ENCODE measurements at places on chromosomes 2 and 18.

GRCh38 chr2:220015576-220015975, 388.1 kb downstream of the SLC4A3 start:
- no peak for ATAC-seq

DNA sequence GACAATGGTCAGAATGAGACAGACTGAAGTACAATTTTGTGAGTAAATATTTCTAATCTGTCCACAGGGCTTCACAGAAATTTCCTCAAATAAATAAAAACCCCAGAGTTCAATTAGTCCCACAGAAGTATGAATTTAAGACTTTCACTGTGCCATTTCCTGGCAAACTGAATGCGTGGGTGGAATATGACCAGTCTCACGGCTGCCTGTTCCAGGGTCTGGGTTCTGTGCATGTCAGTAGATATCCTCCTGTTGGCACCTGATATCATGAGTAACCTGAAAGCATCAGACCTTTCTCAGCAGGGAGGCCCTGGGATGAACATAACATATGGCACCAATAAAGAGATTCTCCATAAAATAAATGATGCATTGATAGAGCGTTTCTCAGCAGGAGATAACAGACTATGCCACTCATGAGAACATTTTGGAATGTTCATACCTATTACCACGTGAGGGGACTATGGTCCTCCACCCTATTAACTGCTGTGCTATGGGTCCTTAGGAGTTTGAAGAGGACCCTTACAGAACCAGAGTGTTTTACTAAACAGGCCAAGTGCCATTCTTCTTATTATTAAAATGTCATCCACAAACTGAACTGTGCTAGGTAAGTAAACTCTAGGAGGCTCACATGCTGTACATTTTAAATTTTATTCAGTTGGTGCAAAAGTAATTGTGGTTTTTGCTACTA, 10.6 kb upstream of the MALL start:
- ATAC-seq, result no peak

GRCh38 chr2:185502351-185502750, 236.3 kb upstream of the FSIP2 start:
- no peak for ATAC-seq

- ATAC-seq, result peak; percentile 50
These were observed 5.2 kb downstream of the NCAPH start for GRCh38 chr2:96340493-96341414.

DNA sequence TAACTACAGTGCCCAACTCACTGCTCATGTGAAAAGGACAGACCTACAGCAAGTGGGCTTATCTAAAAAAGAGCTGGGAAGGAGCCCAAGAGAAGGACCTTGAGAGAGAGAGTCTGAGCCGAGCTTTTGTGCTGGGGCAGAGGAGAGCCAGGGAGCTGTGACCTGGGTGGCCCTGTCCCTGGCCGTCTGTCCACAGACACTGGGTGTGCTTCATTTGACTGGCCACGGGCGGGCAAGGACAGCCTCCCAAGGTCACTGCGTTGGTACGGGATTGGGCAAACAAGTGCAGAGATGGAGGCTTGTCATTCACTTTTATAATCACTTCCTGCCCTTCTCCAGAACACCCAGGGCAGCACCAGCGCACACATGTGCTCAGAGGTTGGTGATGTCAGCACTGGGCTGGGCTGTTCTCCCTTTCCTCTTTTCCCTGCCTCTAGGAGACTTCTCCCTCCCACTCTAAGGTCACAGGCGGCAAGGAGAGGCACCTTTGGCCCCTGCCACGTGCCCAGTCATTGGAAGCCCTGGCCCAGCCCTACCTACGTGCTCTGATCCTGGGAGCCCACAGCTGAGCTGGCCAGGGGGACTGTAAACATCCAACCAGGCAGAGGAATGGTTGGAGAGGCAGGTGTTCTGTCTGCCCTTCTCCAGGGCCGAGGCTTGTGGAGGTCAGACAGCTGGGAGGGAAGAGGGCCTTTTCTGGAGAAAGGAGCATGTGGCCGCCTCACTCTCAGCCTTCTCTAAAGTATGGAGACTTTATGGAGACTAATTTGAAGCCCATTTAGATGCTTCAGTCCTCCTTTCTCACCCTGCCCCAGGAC, 6.4 kb upstream of the PSD4 start:
- peak; percentile 76 for ATAC-seq

DNA sequence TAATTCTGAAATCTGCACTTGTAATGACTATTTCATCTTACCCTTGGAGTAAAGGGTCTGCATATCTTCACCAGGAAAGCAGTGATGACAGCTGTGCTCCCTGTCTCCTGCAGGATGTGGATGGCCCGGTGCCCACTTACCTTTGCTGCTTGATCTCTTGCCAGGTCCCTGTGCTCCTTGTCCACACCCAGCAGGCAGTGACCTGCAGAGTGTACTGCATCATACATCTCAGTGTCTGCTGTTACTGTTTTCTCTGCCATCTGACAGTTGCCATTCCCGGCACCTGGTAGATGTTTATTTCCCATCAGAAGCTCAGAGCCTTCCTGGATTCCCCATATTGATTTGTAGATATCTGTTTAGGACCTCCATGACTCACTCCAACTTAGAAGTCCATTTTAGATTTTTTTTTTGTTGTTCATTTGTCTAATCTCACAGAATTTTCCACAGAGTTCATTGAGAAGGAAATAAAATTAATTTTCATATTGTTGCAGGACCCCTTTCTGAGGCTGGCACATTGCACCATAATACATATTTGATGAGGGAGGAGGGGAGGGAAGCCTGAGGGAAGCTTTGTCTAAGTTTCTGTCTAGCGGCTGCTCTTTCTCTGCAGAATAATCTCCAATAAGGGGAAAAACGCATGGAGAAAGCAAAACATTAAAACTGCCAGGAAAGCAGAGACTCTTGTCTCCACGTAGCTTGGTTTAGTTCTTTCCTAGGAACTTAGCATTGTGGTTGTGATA, 697.5 kb upstream of the RAB6C start:
- no peak for ATAC-seq

DNA sequence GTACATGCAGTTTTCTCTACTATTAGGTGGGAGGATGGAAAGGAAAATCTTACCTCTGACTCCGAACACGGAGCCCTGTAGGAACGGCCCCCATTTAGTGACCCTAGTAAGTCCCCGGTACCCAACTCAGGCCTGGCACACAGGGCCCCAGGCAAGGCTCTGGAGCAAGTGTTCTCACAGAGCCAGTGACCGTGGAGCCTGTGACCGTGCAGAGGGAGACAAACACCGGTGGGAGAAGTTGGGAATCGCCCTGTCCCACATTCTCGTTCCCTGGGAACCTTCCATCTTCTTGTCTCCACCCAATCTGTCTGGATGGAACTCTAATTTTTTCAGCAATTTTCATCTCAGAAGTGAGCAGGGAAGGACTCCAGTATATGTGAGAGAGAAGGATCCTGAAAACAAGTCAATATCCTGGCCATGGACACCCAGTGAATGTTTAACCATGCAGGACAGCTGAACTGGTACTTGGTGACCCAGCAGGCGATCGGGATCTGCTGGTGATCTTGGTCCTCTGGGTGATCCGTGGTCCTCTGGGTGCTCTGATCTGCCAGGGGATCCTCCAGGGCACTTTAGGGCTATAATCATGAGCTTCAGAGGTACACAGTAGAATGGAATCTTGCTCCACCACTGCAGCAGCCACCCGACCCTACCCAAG, 348.6 kb upstream of the ID2 start:
- no peak for ATAC-seq

GRCh38 chr2:207112383-207112782, 53.4 kb downstream of the KLF7 start:
- ATAC-seq, result no peak

- ATAC-seq, result no peak
These were observed 10.3 kb upstream of the NT5C1B start for GRCh38 chr2:18599509-18600254.

- ATAC-seq, result no peak
These were observed 3.4 kb downstream of the HS6ST1 start for GRCh38 chr2:128315122-128315828.

GRCh38 chr2:144048631-144049060, 471.3 kb downstream of the ZEB2 start:
- ATAC-seq, result no peak

- no peak for ATAC-seq
These were observed 336.8 kb downstream of the RBM43 start for GRCh38 chr2:150924878-150925277.

- ATAC-seq, result no peak
These were observed 71.8 kb downstream of the APOB start for GRCh38 chr2:20972110-20972509.

DNA sequence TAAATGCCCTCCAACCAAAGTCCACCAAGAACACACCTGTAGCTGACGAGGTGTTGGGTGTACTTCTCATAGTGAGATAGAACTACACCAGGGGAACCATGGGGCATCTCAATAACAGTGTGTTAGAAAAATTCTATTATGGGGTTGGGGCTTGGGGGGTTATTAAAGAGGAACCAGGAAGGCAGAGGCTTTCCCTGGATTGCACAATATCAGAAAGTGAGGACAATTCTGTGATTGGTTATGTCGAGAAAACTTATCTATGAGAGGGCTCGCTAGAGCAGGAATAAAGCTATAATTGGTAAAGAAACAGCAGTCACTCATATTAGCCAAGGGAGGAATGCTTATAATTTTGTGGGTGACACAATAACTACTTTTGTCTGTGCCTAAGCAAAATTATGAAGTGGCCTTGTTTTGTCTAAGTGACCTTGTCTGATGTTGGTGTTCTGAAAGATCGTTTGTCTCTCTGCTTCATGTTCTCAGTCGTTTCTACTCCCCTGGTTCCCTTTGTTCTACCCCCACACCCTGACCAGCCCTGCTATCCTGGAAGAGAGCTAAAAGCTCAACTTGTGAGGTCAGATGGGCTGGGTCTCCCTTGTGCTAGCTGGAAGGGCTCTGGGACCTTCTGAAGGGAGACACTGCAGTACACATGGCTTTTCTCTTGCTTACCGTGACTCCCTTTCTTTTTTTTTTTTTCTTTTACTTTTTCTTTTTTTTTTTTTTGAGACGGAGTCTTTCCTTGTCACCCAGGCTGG, 21.6 kb upstream of the INO80C start:
- no peak for ATAC-seq

GRCh38 chr18:63962137-63962536, 7.7 kb upstream of the SERPINB8 start:
- ATAC-seq, result peak; percentile 84

- no peak for ATAC-seq
These were observed 19.4 kb downstream of the ACKR3 start for GRCh38 chr2:236588932-236589592.

DNA sequence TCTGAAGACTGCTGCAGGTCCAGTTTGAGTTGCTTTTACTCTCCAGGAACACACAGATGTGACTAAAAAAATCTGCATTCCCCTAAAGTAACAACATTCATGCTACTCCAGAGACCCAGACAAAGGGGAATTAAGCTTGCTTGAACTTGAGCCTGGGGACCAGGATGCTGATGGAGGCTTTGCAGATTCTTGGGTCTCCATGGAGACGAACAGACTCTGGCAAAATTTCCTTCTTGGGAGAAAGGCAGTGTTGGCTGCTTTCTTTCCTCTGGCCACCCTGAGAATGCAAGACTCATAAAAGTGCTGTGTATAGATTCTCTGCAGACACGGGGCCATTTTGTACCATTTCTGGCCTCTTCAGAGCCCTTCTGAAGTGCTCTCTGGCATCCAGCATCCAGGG, 112.0 kb downstream of the ACTR3 start:
- ATAC-seq, result no peak

DNA sequence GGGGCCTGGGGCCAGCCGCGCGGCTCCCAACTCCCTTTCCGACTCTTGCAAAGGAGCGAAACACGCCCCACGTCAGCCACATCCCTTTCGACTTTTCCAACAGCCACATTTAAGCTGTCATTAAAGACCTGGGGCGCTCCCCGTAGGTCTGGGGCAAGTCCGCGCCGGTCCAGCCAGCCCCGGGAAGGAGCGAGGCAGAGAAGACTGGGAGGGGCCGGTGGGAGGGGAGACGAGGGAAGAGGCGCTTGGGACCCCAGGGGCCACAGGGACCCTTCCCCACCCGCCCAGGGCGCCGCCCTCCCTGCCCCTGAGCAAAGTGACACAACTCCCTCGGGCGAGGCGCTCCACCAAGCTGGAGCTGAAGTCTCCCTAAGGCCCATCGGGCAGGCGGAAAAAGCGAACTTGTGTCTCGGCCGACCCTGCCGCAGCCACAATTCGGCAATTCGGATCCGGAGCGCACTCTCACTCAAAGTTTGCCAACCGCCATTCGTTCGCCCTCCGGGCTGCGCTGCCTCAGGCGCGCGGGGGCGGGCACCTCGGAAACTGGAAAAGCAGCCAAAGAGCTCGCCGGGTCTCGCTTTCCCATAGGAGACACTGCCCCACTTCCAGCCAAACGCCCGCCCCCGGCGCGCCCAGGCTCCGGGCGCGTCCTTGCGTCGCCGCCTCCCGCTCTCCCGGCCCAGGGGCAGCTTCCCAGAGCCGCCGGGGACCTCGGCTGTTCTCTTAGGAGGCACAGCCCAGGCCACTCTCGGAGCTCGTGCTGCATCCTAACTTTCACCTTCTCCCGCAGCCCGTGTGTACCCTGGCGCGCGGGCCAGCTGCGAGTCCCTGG, 1.1 kb upstream of the KCTD1 start:
- no peak for ATAC-seq

DNA sequence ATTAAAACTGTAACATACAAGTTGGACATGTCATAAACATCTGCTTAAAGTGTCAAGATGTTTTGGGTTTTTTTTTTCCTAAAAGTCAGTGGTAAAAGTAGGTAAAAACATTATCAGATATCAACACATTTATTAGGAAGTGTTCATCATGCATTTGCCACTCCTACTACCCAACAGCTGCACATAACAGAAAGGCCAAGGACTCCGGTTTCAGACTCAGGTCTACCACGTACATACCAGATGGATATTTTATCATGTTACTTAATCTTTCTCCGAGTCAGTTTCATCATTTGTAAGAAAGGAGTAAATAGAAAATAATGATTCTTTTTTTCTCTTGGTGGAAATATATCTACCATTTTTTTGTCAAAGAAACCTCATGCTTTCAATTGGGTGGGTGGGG, 192.3 kb downstream of the UBE2E3 start:
- ATAC-seq, result no peak

- peak; percentile 66 for ATAC-seq
These were observed 69.5 kb upstream of the PSMD14 start for GRCh38 chr2:161238560-161239325.

GRCh38 chr2:129849559-129850160, 129.8 kb upstream of the RAB6C start:
- no peak for ATAC-seq

DNA sequence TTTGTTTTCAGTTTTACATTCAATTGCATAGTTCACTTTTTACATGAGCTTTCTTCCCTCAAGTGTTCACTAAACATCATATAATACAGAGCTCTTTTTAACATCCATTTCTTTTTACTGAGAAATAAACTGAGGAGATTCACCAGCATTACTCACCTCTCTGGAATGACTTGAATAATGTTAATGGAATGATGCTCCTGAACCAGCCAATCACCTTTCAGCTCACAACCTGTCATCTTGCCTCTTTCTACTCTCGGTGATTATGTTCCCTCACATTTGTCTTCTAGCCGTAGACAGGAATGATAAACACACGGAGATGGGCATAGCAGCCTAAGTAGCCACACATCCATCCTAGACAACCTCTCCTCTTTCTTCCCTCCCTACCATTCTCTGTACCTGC, 301.7 kb downstream of the PAX3 start:
- ATAC-seq, result no peak

DNA sequence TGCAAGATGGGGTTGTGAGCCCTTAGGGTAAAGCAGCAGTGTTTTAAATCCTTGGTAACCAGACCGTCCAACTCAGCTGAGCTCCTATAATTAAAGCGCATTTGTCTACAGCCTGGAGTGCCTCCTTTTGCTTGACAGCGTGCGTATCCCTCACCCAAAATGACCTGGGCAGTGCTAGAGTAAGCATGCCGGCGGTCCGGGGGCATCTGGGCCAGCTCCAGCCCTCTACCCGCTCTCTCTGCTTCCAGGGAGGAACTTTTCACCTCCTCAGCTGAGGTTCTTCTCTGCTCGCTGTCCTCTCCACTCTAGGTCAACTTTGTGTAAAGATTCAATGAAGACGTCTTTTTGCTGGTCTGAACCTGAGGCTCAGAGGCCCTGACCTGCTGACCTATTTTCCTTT, 102.4 kb upstream of the TPO start:
- ATAC-seq, result no peak

Data from activated T-helper 17 cell treated with anti-CD3 and anti-CD28 coated beads, Interleukin-2, amount 50 U/mL, for 72 hours (primary cell).